ENCODE measurements at places on chromosomes 5 and 9.

- DNase-seq: no peak
Observed at GRCh38 chr9:20491612-20492011, 130.7 kb downstream of the MLLT3 start.

GRCh38 chr9:114382699-114383520, 4.9 kb downstream of the AKNA start:
- peak; percentile 70 for DNase-seq

DNA sequence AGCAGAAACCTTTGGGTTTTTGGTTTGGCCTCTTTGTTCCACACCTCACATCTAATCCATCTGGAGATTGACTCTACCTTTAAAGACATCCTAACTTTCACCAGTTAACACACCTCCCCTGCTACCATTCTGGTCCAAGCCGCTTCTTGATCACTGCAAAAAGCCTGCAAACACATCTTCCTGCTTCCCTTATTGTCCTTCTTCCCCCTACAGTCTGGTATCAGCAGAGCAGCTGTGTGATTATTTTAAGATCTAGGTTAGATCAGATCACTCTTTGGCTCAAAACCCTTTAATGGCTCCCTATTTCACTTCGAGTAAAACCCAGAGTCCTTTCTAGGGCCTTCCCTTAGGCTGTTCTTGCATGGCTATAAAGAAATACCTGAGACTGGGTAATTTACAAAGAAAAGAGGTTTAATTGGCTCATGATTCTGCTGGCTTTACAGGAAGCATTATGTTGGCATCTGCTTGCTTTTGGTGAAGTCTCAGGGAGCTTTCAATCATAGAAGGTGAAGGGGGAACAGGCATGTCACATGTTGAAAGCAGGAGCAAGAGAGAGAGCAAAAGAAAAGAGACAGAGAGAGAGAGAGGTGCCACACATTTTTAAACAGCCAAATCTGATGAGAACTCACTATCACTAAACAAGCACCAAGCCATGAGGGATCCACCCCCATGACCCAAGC, 1.5 kb upstream of the TEX10 start:
- DNase-seq: no peak

DNA sequence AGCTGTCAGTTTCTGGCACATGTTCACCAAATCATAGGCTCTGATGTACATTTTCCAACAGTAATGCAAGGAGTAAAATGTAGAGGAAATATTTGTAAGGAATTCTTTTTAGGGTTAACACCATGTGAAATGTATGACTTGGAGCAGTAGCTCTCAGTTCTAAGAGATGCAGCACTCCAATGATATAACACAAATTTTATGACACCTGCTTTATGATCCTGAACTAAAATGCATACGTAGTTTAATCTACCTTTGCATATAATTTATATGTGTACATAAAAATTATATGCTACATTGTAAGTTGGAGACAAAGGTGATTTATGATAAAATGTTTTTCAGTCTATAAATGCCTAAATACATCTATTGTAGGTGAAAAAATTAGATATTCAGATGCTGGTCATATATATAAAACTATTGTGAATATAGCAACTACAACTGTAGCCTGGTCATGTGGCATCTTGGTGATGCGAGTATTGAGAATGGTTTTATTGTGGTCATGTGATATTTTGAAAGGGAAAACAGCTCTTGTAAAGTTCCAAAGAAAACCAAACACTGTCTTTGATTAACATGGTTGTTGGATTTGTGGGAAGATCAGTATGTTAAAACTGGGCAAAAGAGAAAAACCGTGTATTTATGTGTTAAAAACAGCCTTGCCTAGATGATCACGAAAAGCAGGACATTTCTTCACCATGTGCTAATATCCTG, 171.0 kb downstream of the TRIO start:
- no peak for DNase-seq

DNA sequence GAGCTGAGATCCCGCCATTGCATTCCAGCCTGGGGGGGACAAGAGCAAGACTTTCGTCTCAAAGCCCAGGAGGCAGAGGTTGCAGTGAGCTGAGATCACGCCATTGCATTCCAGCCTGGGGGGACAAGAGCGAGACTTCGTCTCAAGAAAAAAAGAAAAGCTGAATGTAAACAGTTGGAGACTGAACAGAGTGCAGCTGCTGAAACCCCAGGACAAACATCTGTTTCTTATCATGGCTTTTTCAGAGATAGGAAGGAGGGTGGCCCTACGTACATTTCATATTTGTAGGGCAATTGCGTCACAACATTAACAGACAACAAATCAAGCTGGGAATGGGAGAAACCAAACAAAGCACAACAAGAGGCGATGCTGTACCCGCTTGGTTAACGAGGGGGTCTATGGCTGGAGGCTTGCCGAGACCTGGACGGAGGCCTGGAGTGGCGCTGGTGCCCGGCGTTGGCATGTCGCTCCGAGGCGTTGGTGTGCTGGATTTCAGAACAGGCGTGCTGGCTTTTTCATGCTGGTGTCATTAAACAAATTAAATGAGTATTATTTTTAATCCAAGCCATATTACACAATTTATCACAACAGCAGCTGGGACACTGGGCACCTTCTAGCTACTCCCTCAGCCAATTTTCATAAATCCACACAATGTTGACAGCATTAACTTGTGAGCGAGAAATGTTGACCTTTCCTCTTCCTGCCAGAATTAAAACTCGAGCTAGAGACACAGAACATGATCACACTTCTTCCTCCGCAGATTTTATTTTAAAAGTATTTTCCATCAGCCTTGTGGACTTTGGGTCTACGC, 76.1 kb downstream of the TLE1 start:
- DNase-seq: no peak

DNA sequence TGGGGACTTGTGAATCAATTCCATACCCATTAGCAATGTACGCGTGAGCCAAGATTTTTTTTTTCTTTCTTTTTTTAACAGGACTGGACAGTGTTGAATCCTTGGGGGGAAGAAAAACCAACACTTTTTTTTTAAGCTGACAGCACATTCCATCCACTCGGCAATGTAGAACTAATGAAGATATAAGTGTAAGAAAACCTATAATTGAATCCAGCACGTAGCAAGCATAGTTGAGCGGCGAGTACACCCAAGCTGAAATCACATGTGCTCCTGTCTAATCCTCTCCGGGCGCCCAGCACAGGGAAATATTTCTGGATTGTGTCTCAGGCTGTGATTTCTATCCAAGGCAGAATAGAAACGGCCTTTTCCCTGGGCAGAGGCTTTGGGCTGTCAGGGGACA, 118.2 kb downstream of the BOD1 start:
- no peak for DNase-seq

DNA sequence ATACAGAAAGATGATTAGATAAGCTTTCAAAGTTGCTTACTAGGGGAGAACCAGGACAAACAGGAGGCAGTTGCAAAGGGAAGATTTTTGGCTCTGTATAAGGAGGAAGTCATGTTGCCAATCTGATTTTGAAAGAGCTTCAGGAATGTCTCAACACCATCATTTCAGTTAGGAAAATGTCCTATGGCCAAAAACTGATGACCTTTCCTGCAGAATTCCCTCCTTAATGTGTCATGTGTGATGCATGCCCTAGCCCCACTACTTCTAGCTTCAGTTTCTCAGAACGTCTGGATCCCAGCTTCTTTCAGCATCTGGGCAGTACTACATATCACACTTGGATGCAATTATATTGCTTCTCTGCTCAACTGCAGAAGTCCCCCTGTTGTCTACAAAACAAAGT, 211.5 kb upstream of the NREP start:
- no peak for DNase-seq

DNA sequence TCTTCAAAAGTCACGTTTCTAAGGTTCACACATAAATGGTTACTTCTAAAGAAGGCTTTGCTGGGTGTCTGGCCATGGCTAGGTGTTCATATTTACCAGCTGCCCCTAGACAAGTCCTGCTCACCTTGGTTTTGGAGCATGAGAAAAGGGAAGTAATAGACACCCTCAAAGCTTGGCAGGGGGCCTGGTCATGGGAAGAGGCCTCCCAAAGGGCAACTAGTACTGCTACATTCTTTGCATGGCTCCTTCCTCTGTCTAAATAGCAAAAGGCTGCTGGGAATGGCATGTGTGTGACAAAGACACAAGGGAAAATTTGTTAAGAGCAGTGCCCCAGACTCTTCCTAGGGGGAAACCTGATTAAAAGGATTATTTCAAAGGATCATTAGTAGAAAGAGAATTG, 93.4 kb downstream of the NRG2 start:
- no peak for DNase-seq

- no peak for DNase-seq
Observed at GRCh38 chr9:89274838-89275237, 36.2 kb upstream of the CKS2 start.

GRCh38 chr9:132409828-132410528, at the start of gene CFAP77:
Gene CFAP77 (plus strand): TSS chr9:132410211. CDS start chr9:132410272, 61 bp downstream.
- peak; percentile 45 for DNase-seq

- DNase-seq: no peak
Observed at GRCh38 chr9:27353474-27354229, 56.7 kb upstream of the EQTN start.

Measured in activated CD4-positive, alpha-beta T cell treated with anti-CD3 and anti-CD28 coated beads, Interleukin-2, amount 50 U/mL, for 1 hour (primary cell).